ENCODE measurements at places on chromosomes 3 and 15.

DNA sequence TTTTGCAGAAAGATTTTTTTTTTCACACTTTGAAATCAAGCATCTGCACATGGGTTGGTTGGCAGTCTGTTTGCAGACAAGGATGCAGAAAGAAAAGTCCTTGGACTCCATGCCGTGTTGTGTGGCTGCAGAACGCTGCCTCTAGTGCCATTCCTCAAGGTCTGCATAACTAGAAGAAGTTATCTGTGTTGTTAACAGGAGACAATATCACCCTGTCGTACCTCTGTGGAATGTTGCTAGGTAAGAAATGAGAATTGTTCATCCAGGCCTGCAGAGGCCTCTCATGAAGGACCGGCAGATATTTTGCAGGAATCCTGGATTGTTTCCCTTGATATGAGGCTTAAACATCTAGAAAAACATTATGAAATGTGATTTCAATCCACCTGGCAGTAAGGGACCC is 58.5 kb upstream of the PPARG start:
- DNase-seq = no peak

DNA sequence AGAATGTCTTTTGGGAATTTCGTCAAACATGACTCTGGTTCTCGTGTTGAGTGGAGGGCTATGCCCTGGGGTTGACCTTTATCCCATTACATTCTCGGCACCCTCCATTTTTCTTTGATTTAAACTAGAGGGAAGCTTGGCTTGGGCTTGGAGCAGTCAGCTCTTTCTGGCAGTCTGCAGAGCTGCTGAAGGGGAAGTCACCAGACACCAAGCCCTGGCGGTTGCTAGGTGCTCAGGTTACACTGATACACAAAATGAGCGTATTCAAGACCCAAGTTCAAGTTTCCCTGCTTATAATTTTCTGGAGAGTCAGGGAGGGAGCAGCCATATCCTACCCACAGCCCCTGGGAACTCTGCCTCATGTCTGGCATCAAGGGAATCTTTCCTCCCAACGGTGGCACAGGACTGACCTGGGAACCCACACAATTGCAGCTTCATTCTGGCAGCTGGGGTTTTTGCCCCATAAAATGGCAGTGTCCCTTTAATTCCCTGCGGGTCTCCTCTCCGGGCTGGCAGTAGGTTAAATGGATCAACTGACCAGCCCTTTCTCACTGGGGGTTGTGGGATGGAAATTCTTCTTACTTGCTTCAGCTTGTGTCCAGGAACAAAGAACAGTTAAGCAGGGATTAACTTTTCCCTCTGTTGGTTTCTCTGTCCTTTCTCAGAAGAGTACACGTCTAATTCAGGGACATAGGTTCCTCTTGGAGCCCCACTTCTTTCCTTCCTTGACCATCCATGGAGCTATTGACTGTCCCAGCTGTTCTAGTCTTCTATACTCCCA is 110.0 kb upstream of the DLG1 start:
- no peak for DNase-seq

- DNase-seq = no peak
Observed at GRCh38 chr15:59794229-59794886, 105.2 kb upstream of the BNIP2 start.

DNA sequence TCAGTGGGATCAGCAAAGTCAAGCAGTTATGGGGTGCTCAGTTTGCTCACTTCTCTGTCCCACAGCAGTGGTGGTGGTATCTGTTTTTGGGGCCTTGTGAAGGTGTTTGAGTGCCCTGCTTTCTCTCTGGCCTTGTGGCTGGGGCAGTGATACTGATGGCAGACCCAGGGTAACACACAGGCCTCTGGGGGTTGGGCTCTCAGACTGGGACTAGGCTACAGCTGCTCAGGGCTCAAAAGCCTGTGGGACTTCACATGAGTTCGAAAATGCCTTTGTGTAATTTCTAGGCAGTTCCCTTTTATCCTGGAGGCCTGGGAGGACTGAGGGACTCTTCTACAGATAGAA is 75.3 kb downstream of the STXBP5L start:
- no peak for DNase-seq

- no peak for DNase-seq
Observed at GRCh38 chr3:197613199-197613598, 57.4 kb upstream of the BDH1 start.

DNA sequence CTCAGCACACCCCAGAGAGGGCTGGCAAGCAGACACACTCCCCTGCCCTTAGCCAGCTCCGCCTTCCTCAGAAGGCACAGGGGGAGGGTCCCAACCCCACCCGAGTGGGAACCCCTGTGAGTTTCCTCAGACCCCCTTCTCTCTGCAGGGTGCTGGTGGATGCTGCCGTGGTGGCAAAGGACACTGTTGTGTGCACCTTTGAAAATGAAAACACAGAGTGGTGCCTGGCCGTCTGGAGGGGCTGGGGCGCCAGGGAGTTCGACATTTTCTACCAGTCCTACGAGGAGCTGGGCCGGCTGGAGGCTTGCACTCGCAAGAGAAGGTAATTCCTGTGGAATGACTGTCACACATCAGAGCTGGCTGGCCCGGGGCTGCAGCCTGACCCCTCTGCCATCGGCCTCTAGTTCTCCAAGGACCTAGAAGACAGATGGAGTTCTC is 149.4 kb downstream of the LRRK1 start:
- DNase-seq = no peak

DNA sequence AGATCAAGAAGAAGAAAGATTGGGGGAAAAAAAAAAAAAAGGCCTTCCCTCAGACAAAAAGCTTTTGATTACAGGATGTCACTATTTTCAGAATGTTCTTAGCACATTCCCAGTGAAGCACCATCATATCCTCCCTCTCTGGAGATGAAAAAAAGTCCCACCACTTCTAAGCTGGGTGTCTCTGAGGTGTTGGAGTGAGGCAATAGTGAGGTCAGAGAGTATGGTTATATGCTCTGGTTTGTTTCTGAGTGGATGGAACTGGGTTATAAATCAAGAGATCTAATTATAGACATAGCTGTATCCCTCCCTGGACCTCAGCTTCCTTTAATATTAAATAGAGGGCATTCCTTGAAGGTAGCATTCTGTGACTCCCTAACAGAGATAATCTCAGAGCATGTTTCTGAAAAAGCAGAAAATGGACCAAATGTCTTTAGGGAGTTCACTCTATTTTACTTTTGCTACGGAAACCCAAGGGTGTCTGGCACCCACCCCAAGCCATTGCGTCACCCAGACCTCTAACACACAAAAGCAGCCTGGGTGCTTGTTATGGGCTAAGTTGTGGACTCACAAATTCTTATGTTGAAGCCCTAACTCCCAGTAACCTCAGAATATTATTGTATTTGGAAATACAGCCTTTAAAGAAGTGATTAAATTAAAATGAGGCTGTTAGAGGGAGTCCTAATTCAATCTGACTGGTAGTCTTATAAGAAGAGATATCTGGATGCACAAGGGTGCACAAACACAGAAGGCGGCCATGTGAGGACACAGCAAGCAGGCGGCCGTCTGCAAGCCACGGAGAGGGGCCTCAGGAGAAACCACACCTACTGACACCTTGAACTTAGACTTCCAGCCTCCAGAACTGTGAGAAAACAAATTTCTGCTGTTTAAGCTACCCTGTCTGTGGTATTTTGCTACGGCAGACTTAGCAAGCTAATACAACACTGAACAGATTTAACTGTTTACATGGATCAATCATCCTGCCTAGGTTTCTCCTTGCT is 81.5 kb downstream of the MB21D2 start:
- no peak for DNase-seq

DNA sequence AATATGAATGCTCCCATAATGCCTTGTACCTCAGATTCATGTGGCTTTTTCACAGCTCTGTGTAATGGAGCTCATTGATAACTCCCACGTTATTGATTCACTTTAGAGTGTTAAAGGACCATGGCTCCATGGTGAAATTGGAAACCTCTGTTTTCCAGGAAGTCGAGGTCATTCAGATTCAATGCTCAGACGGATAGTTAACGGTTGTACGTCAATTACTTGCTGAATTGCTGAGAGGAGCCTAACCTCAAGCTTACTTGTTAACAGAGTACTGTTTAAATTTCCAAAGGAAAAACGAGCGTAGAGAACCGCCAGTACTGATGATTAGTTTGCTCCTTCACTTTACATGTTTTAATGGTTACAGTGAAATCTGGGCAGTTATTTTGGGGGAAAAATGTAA is 11.1 kb downstream of the ABHD17C start:
- DNase-seq = no peak

- no peak for DNase-seq
Observed at GRCh38 chr15:68812597-68813431, 7.9 kb downstream of the ANP32A start.

- DNase-seq = peak; percentile 4
Observed at GRCh38 chr3:13715167-13715954, 164.5 kb downstream of the WNT7A start.

DNA sequence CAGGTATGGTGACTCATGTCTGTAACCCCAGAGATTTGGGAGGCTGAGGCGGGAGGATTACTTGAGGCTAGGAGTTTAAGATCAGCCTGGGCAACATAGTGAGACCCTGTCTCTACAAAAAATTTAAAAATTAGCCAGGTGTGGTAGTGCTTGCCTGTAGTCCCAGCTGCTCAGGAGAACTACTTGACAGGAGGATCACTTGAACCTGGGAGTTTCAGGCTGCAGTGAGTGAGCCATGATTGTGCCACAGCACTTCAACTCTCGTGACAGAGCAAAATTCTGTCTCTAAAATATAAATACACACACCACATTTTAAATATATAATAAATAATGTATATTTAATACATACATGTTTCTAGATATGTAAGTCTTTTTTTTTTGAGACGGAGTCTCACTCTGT is 53.5 kb upstream of the TEX264 start:
- DNase-seq = no peak

- no peak for DNase-seq
Observed at GRCh38 chr15:99614749-99615288, 49.0 kb downstream of the MEF2A start.

DNA sequence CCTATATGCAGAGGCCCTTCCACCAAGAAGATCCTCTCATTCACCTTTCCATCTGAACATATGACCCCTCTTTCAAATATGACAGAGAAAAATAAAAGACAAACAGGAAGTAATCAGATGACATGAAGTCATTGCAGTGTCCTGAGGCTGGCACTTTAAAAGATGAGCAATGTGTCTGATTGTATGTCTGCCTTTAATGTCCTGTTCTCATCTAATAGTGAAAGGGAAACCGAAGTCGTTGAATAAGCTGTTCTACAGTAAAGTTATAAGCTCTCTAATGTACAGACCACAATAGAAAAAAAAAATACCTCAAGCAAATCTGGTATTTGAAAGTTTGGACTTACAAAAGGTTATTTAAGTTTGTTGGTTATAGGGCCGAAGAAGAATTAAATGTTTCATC is 243.0 kb downstream of the CLSTN2 start:
- no peak for DNase-seq

- no peak for DNase-seq
Observed at GRCh38 chr15:60898896-60899295, 330.2 kb downstream of the RORA start.

DNA sequence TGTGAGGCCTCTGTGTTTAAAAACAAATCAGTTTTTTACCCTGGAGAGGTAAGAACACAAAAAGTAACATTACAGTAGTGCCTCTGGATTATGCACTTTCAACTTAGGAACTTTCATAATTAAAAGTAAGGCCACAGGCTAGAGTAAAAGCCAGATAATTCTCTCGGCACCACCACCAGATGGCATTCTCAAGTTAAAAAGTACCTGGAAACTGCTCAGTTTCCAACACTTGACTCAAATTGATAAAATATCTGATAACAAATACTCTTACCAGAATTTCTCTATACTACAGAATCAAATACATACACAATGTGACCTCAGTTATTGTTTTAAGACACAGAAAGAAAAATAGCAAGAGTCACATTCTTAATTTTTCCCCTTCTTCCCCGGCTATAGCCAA is 19.9 kb downstream of the SPICE1 start:
- DNase-seq = peak; percentile 27

GRCh38 chr3:51940648-51941462 is 849 bp downstream of the RRP9 start:
- no peak for DNase-seq

DNA sequence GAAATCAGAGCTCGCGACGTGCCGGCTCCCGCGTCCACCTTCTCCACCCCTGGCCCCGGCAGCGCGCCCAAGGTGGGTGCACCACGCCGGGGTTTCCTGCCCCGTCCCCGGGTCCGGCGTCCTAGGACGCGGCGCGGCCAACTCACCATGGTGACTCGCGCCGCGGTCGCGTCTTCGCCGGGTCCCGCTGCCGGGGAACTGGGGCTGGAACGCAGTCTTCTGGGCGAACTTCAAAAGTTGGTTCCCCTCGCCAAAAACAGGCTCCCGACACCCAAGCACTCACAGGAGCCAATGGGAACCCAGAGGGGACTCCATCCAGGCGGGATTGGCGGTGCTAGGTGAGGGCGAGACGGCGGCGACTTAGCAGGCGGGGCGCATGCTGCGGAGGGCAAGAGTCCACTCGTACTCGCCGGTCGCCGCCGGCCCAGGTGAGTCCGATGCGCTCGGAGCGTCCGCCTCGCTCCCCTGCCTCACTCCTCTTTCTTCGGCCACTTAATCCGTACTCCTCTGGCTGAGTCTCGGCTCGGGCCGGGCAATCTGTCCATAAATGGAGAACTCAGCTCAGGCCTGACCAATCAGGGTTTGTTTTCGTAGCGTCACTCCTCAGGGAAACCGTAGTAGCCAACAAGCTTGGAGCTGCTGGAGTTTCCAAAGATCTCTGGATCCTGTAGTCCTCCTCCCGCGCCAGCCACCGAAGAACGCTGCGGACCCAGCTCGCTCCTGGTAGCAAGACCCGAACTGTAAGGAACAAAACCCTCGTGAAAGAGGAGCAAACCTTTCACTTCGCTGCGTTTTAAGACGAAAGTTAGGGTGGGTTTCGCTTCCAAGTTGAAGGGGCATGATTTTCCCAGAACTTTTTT is at the start of gene MYO1E:
Gene MYO1E (minus strand): TSS at position 520 of the 860 bp plus-strand sequence. CDS start 371 bp downstream, at position 149.
- peak; percentile 86 for DNase-seq

GRCh38 chr15:77024273-77025082 is 29.6 kb downstream of the PSTPIP1 start:
- peak; percentile 90 for DNase-seq

GRCh38 chr15:51842852-51843737 is 13.6 kb downstream of the TMOD3 start:
- DNase-seq = no peak

GRCh38 chr3:115766587-115767482 is 143.5 kb downstream of the GAP43 start:
- DNase-seq = no peak

GRCh38 chr3:98557324-98558010 is 25.7 kb downstream of the GPR15 start:
- no peak for DNase-seq

- no peak for DNase-seq
Observed at GRCh38 chr15:96340348-96340597, 9.8 kb downstream of the NR2F2 start.

- no peak for DNase-seq
Observed at GRCh38 chr3:27715454-27715806, 6.7 kb downstream of the EOMES start.

- peak; percentile 61 for DNase-seq
Observed at GRCh38 chr15:46278062-46278461, 643.2 kb downstream of the SQOR start.

- no peak for DNase-seq
Observed at GRCh38 chr15:27826902-27827714, 272.0 kb downstream of the OCA2 start.

GRCh38 chr3:140203510-140203909 is 268.5 kb downstream of the CLSTN2 start:
- no peak for DNase-seq
